ENCODE measurements at places on chromosomes 7 and 10. TPM values are rescaled to one million over a fixed set of nuclear protein-coding genes. Genes with fewer than 3 reads are reported as not detected.

The PMS2 gene
- 12.2 TPM for polyA plus RNA-seq

The VWC2 gene
- polyA plus RNA-seq = not detected

The TUBB8 gene
- not detected for polyA plus RNA-seq

The LEP gene
- not detected for polyA plus RNA-seq

The MUC12 gene
- 0.73 TPM for polyA plus RNA-seq

The ASB13 gene
- polyA plus RNA-seq = 18.7 TPM

The LRGUK gene
- polyA plus RNA-seq = 0.07 TPM

The TFR2 gene
- polyA plus RNA-seq = 82.0 TPM

The NUTM2D gene
- 5.4 TPM for polyA plus RNA-seq

The TAC1 gene
- 0.09 TPM for polyA plus RNA-seq

The CTNNA3 gene
- not detected for polyA plus RNA-seq

The FAM25A gene
- polyA plus RNA-seq = not detected

The SCIN gene
- polyA plus RNA-seq = 10.9 TPM

The TMEM196 gene
- not detected for polyA plus RNA-seq

The RBP4 gene
- not detected for polyA plus RNA-seq

The SPDYE1 gene
- not detected for polyA plus RNA-seq

The LRRC4 gene
- polyA plus RNA-seq = not detected

The CALML3 gene
- not detected for polyA plus RNA-seq

- DNase-seq = no peak
These were observed 31.1 kb downstream of the GDI2 start for GRCh38 chr10:5782174-5782573.

GRCh38 chr10:23432639-23433038 lies 6.2 kb upstream of the OTUD1 start:
- no peak for DNase-seq

GRCh38 chr7:1710936-1711335 lies 40.9 kb downstream of the ELFN1 start:
- DNase-seq = no peak

- DNase-seq = peak; percentile 12
These were observed 117.9 kb downstream of the NPY start for GRCh38 chr7:24401628-24402593.

GRCh38 chr7:2029211-2029905 lies 203.4 kb downstream of the MAD1L1 start:
- DNase-seq = no peak

DNA sequence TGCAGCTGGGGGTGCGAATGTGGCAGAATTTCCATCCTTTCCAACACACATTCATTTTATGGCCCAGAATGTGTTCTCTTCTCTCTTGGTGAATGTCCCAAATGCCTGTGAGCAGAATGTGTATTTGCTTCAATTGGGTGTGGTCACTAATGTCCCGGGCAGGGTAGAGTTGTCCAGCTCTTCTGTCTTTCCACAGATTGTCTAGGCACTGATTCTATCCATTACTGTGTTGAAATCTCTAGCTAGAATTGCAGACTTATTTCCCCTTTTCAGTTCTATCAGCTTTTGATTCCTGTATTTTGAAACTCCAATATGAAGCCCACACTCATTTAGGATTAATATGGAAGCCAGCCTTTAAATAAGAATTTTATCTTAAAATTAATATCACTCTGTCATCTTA lies 14.0 kb upstream of the AKR1E2 start:
- no peak for DNase-seq

GRCh38 chr7:47480576-47481538 lies 101.1 kb downstream of the TNS3 start:
- DNase-seq = no peak

DNA sequence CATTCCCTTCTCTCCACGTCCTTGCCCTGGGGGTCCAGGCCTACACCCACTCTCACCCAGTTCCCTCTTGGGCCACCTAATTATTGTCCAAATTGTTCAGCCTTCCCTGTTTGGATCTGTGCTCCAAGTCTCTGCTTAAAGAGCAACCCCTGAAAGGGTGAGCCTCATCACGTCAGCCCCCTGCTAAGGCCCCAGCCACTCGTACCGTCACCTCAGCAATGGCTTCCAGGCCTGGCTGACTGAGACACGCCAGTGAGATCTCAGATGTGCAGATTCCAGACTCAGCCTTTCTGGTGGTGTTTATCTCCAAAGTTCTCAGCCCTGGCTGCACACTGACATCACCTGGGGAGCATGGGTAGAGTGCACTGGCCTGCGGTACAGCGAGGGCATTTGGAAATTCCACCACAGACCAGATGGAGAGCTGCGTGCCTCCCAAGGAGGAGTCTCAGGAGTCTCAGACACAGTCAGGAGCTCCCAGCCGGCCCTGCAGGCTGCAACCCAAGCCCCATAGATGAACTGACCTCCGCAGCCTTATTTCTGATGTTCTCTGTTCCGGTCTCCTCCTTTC lies 87.5 kb downstream of the PRKAG2 start:
- DNase-seq = no peak

DNA sequence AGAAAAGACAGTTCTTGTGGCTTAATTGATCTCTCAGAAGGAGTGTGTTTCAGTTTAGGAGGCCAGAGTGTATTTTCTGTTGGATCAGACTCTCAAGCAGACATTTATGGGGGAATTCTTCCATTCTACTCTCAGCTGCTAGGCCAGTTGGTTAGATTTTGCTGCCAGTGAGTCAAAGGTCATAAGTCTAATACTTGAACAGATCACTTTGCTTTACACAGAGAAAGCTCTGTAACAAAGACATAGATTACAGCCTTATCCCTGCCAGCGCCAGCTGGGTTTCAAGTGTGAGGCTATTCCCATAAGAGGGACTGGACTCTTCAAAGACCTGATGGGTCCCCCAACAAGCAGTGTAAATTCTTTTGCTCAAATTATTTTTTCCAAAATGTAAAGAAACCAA lies 145.6 kb upstream of the SEMA3C start:
- DNase-seq = no peak

GRCh38 chr10:70960783-70961570 lies 72.6 kb upstream of the PCBD1 start:
- DNase-seq = no peak

DNA sequence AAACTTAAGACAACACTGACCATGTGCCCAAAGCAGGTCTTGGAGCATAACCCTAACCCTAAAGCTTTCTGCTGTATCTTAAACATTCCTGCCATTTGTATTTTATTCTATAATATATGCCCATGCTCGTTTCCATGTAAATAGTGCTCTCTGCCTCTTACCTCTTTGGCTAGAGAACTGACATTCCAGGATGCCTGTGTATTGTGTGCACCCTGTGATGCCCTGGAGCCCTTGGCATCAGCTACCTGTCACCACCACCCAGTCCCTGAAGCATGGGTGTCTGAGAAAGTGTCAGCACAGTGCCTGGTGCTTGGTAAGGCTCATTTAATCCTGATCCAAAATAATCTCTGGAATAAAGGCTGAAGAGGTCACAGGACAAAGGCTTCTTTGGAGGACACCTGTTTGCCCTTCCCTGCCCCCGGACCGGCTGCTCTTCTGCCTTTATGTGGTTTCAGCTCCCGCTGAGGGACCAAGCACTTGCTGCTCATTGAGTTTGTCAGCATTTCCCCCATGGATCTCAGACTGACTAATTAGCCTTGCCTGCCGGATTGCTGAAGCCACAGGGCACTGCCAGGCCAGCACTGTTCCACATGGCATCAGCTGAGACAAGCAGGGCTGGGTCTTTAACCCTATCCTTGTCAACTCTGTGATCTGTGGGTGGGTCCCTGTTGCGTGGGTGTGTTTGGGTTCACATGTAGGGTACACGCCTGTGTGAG lies 139.1 kb upstream of the SORCS3 start:
- no peak for DNase-seq

- DNase-seq = no peak
These were observed 152.0 kb downstream of the RPS24 start for GRCh38 chr10:78185693-78186055.

- DNase-seq = no peak
These were observed 12.4 kb upstream of the PRKAR1B start for GRCh38 chr7:739455-739982.

GRCh38 chr7:116083796-116084195 lies 53.2 kb upstream of the TFEC start:
- no peak for DNase-seq

DNA sequence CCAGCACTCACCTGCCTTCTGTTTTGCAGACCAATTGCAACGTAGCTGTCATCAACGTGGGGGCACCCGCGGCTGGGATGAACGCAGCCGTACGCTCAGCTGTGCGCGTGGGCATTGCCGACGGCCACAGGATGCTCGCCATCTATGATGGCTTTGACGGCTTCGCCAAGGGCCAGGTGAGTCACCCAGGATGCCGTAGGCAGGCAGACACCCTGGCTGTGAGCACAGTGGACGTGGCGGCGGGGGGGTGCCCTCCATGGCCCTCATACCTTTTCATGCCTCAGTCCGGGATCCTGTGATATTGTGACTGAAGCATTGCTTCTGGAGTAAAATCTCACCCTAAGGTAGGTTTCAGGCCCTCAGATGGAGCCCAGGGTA lies 46.0 kb downstream of the PFKP start:
- no peak for DNase-seq

DNA sequence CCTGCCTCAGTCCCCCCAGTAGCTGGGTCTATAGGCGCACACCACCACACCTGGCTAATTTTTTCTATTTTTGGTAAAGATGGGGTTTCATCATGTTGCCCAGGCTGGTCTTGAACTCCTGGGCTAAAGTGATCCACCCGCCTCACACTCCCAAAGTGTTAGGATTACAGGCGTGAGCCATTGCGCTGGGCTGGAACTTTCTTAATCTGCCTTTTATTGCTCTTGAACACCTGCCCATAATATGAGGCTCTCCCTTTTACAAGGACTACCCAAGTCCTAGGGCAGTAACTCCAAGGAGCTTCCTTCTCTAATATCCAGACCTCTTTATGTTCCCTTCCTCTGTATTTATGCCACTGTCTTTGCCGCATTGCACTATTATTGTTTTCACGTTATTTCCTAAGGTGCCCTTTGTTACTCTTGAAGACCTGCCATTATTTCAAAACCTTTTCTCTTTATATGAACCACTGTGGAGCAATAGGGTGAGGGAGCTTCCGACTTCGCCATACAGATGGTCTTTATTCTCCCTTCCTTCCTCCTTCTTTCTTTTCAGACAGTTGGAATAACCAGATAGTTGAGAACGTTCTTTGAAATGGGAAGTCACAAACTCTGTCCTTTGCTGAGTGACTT lies 36.3 kb upstream of the TCF7L2 start:
- DNase-seq = no peak

GRCh38 chr10:75250934-75251333 lies 15.2 kb upstream of the COMTD1 start:
- DNase-seq = no peak

DNA sequence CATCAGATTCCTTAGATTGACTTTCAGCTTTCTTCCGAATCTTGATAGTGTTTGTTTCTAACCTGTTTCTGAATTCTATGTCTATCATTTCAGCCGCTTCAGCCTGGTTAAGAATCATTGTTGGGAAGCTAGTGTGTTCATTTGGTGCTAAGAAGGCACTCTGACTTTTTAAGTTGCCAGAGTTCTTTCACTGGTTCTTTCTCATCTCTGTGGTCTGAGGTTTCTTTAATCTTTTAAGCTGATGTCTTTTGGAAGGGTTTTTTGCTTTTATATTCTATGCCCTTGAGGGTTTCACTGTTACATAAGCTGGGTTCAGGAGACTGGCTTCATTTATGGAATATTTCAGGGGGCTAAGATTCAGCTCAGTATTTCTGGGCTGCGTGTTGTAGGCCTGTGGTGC lies 104.5 kb upstream of the PRSS58 start:
- DNase-seq = no peak

- no peak for DNase-seq
These were observed 920.1 kb upstream of the LRRN3 start for GRCh38 chr7:110170841-110171240.

- DNase-seq = no peak
These were observed 16.3 kb downstream of the GNG11 start for GRCh38 chr7:93937818-93938217.

DNA sequence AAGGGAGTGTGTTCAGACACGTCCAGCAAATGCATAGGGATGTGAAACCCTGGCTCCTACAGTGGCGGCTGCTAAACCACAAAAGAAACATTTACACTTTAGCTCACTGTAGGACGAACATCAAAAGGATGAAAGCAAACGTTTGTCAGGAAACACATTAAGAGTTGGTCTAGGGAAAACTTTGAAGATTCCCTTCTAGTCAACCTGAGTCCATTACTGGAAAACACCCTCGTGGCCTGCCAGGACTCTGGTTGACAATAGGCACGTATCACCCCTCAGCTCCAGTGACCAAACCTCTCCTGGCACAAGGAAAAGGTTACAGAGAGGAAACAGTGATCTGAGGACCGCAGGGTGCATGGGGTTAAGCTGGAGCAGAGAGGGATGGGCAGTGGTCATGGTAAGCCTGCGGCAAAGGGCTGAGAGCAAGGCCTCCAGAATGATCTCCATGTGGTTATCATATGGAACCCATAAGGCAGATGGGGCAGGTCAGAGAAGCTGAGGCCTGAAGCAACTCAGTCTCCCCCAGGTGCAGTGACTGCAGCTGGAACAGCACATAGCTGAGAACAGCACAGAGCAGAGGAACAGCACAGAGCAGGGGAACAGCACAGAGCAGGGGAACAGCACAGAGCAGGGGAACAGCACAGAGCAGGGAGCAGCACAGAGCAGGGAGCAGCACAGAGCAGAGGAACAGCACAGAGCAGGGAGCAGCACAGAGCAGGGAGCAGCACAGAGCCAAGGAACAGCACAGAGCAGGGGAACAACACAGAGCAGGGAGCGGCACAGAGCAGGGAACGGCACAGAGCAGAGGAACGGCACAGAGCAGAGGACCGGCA lies 49.9 kb downstream of the CHST15 start:
- DNase-seq = no peak

DNA sequence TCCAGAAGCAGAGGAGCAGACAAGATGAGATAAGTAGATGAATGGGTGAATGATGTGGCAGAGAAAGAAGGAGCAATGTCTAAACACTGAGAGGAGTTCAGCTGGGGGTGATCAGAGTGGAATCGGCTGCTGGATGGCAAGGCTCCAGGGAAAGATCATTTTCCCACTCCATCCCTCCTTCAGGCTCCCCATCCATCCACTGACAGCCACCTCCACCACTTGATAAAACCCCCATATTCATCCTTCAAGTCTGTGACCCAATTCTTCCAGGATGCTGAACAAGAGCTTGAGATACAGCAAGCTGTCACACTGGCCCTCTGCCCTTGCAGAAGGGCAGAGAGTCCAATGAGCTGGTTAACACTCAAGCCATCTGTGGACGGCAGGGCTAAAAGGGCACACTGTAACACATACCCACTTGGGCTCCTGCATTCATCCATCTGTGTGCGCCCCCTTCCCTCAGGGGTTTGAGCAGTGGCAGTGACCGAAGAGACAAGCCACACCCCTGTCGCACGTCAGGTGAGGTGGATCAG lies 30.8 kb upstream of the CACNB2 start:
- no peak for DNase-seq

- no peak for DNase-seq
These were observed 19.8 kb upstream of the FAM133B start for GRCh38 chr7:92609921-92610518.

Measured in K562 (cell line).